ENCODE measurements at places on chromosomes 1 and 21.

GRCh38 chr1:48043622-48044021 is 46.4 kb upstream of the TRABD2B start:
- no peak for DNase-seq

GRCh38 chr1:156601892-156602291 is 613 bp upstream of the GPATCH4 start:
- no peak for DNase-seq

DNA sequence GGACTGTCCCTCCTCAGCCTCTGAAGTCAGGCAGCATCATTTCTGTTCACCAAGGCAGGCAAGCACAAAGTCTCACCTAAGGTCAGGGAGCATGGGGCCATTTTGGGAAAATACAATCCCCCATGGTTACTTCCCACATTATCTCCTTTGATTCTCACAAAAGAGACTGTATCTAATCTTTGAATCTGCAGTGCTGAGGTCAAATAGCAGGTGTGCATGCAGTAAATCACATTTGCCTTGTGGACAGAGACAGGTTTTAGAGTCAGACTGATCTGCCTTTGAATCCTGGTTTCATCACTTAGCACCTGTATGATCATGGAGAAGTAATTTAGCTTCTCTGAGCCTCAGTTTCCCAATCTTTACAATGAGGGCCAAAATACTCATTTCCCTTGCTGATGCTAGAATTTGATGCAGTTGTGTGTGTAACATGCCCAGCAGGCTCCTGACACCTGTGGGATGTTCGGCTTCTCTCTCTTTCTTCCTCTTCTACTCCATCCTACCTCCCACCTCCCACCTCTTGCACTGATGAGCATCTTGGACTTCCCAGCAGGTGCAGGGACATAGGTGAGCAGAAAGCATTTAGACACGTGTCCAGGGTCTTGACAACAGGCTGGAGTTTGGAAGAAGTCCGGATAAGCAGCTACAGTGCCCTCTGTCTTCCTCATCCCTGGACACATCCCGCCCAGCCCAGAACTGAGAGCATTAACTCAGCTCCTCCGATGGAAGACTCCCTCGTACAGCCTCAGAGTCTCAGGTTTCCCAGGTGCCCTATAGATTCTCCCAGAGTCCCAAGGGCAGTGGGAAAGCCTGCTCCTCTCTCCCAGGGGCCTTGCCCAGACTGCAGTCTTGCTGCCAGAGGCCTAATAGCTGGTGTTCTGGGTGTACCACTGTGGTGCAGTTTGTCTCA is 18.9 kb downstream of the NENF start:
- DNase-seq = no peak

DNA sequence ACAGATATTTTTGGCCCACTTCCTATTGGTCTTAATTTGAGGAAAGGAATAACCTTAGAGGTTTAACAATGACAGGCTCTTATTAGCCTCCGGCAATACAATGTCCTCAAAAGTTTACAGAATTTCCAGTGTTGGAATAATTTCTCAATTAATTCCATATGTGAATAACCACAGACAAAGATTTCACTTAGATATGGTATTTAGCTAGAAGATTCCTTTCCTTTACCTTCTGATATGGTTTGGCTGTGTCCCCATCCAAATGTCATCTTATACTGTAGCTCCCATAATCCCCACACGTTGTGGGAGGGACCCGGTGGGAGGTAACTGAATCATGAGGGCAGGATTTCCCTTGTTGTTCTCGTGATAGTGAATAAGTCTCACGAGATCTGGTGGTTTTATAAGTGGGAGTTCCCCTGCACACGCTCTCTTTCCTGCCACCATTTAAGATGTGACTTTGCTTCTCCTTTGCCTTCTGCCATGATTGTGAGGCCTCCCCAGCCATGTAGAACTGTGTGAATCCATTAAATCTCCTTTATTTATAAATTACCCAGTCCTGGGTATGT is 54.9 kb upstream of the RGS7 start:
- no peak for DNase-seq

All from Ammon's horn (tissue), 1 donor.